Fibroblast of villous mesenchyme (primary cell): ENCODE measurements at places on chromosomes 16 and 17. TPM values are rescaled to one million over a fixed set of nuclear protein-coding genes. Genes with fewer than 3 reads are reported as not detected.
A peak's percentile ranks its signal among the peaks of the same experiment; 100 is the strongest.

DNA sequence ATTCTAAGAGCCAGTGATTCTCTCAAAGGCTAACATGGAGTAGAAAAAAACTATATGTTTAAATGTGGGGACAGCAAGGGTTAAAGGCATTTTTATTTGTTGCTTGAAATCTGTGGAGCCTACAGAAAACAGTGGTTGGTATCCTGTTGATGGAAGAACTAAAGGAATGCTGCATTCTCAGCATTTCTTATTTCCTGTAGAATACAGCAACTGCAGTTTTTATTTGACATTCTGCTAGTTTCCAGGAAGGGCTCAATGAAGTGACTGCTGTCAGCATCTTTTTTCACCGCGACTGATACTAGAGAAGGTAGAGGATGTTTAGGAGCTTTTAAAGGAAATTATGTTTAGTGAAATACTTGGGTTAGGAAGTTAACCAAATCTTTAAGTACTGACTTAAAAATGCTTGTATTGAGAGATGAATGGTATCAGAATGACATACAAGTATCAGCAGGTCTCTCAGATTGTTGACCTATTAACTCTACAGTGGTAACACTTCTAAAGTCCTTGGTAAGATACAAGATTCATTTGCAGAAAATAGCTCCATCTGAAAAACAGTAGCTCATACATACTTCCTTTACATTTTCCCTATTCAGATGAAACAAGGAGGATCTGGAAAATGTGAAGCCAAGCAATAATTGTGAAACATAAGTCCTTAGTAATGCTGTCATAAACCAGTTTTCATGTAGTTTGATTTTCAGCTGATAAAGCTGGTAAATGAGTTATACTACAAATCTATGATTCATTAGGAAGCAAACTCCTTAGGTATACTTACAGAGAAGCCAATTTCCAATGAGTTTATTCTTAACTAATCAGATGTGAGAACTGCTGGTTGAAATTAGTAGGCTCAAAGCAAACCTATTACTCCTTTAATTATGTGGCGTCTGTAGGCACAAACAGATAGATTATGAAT is 15.2 kb downstream of the CLTC start:
- DNase-seq, result peak; percentile 51

GRCh38 chr16:67277999-67278772 is 1.1 kb upstream of the PLEKHG4 start:
- DNase-seq, result peak; percentile 67

DNA sequence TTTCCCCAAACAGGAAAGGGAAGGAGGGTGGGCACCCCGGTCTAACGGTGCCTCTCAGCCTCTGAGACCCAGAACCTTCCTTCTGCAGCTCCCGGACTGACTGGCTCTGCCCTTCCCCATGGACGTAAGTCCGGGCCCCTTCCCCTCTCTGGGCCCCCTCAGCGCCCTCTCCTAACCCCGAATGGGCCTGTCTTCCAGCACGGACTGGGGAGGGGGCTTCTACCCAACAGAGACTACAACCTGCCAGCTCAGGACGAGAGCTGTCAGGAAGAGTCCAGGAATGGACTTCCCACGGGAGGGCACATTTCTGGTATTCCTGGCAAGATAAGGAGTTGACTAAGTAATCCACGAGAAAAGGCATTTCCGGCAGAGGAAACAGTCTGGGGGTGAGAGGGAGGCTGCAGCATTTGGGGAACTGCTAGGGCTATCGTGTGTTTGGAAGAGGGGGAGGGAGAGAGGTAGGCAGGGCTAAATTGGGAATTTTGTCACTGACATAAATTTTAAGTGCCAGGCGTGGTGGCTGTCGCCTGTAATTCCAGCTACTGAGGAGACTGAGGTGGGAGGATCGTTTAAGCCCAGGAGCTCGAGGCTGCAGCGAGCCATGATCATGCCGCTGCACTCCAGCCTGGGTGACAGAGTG is 12.1 kb upstream of the ALDOA start:
- DNase-seq, result peak; percentile 51

DNA sequence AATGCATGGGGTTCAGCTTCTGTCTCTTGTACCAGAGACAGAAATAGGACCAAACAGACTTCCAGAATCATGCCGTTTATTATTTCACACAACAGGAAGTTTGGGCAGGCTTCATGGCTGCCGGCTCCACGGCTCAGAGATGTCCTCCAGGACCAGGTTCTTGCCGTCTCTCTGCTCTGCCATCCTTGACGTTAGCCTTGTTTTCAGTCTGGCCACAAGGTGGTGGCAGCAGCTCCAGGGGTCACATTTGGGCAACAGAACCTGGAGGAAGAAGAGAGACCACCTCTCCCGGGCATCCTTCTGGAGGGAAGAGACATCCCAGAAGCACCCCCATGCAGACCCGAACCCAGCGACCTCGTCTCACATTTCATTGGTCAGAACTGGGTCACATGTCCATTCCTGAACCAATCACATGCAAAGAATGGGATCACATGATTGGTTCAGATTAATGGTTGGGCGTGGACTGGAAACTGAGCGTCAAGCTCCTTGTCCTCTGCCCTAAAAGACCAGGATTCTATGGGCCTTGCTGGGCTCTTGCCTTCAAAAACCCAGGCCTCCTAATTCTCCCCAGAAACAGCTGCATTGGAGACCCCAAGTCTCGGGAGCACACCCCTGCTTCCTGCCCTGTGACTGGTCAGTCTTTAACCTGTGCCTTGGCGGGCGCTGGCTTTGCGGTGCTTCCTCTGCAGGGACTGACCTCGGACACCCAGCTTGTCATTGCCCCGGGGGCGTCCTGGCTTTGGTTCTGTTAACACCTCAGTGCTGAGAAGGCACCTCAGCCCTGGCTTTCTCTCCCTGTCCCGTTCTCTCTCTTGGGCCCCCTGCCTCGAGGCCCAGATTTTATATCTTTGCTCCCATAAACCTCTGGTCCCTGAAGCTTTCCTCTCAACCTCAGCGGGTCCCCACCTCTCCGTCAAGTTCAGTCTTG is 63.3 kb downstream of the IRF8 start:
- DNase-seq, result no peak

- no peak for DNase-seq
These were observed 151.4 kb downstream of the BANP start for GRCh38 chr16:88102597-88102996.

Gene TMC7
- total RNA-seq, result under 0.01 and 0.32 TPM in 2 replicates

Gene PIMREG
- total RNA-seq, result 18.1 and 18.4 TPM in 2 replicates

DNA sequence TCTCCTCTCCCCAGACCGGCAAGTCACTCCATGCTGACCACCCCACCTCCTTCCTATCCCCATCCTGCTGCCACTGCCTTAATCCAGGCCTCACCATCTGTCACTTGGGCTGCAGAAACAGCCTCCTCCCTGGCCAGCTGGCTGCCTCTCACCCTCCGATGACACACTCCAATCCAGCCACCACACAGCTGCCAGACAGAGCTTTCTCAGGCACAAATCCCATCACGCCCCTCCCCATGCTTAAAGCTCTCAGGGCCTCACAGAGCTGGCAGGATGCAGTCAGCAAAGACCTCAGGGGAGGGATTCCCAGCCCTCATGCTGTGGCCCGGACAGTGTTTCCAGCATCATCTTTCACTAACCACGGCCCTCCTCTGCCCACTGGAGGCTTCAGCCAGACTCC is 13.7 kb downstream of the CAMKK1 start:
- peak; percentile 38 for DNase-seq

DNA sequence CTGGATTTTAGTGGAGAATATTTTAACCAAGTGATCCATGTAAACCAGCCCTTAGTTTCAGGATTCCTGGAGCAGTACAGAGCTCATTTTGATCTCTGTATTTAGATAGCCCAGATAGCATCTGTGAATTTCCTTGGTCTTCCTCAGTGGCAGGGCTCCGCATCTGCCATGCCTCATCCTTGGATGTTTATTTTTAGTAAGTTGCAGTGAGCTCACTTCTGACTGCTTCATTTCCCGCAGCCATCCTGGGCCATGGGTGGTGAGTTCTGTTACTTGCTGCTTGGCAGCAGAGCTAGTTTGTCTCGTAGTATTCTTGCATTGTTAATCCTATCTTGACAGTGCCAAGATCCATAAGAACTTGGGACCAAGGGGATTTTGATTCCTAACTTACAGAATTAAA is 33.7 kb downstream of the IST1 start:
- peak; percentile 79 for DNase-seq

DNA sequence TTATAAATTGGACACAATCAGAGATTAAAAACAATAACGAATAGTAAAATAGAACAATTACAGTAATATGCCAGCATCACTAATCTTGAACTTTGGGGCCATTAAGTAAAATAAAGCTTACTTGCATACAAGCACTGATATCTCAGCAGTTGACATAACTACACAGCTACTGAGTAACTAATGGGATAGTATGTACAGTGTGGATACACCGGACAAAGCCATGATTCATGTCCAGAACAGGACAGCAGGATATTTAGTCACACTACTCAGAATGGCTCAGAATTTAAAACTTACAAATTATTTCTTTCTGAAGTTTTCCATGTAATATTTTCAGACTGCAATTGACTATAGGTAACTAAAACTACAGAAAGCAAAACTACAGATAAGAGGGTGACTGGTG is 427.5 kb downstream of the CDH13 start:
- no peak for DNase-seq

Gene SPATA22
- 1.3 and 3.5 TPM in 2 replicates for total RNA-seq

Gene ZFP90
- total RNA-seq, result 20.9 and 22.5 TPM in 2 replicates

GRCh38 chr17:49996495-49997300 is 1.7 kb upstream of the DLX3 start:
- DNase-seq, result peak; percentile 17

GRCh38 chr16:85950136-85950918 is 51.4 kb downstream of the IRF8 start:
- no peak for DNase-seq

DNA sequence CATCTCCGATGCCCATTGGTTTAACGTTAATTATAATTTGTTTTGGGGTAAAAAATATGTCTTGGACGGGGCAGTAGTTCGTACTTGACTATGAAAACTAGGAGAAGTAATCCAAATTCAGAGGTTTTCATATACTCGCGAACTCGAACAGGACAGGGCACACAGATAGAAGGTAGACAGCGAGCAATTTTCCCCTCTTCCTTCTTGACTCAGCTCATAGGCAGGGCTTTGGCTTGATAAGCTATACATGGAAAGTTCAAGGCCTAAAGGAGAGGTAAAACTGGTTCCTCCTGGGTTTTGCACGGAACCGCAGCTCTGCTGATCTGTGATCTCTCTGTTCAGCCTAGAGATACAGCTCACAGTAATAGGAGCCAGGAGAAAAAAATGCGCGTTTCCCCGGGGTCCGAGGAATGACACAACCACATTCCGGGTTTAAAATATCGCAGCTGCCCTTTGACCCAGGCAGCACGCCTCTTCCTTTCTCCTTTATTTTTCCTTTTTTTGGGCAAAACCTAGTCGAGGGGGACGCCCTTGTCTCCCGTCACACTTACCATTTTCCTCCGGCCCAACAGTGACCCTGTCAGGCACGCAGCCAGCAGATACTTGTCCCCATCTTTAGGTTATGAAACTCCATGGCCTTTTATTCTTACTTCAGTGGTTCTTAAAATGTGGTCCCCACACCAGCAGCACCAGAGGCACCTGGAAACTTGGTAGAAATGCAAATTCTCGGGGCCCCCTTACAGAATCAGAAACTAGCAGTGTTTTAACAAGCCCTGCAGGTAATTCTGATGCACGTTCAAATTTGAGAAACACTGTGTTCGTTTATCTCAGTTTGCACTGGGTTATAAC is 1.7 kb upstream of the LASP1 start:
- DNase-seq, result peak; percentile 71

Gene KCNJ18
- total RNA-seq, result not detected in 2 replicates

Gene CDK3
- 0.64 and 2.2 TPM in 2 replicates for total RNA-seq
